ENCODE measurements at places on chromosomes 1 and 21.

DNA sequence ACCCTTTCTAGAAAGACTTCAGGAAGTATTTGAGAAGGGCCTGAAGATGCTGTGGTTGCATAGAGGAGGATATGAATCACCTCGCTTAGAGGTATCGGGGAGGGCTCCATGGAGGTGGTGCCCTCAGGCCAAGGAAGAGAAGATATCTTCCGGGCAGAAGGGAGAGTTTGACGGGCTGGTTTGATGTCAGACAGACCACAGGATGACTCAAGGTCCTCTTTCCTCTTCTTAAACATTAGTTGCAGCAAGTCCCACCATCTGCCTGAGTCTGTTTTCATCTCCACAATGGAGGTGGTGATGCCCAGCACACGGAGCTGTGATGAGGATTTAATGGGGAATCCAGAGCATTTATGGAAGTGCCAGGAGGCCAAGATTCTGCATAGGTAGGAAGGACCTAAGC lies 25.1 kb upstream of the RUNX3 start:
- DNase-seq: no peak

DNA sequence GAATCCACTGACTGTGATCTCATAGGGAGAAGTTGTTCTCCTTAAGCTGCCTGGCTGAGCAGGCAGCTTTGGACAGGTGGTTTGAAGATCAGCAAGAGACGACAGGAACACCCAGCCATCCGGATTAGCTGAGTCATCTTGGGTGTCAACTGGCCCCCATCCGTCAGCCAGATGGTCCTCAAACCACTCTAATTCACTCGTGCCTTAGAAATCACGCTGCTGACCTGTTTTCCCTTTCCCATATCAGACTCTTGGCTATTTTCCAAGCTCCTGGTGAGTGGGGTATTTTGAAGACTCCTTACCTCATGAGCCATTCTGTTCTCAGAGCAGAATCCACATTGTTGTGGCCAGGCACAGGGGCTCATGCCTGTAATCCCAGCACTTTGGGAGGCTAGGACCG lies 149.1 kb upstream of the L1TD1 start:
- DNase-seq: no peak

GRCh38 chr1:115251340-115251748 lies 86.7 kb downstream of the NGF start:
- DNase-seq: no peak

DNA sequence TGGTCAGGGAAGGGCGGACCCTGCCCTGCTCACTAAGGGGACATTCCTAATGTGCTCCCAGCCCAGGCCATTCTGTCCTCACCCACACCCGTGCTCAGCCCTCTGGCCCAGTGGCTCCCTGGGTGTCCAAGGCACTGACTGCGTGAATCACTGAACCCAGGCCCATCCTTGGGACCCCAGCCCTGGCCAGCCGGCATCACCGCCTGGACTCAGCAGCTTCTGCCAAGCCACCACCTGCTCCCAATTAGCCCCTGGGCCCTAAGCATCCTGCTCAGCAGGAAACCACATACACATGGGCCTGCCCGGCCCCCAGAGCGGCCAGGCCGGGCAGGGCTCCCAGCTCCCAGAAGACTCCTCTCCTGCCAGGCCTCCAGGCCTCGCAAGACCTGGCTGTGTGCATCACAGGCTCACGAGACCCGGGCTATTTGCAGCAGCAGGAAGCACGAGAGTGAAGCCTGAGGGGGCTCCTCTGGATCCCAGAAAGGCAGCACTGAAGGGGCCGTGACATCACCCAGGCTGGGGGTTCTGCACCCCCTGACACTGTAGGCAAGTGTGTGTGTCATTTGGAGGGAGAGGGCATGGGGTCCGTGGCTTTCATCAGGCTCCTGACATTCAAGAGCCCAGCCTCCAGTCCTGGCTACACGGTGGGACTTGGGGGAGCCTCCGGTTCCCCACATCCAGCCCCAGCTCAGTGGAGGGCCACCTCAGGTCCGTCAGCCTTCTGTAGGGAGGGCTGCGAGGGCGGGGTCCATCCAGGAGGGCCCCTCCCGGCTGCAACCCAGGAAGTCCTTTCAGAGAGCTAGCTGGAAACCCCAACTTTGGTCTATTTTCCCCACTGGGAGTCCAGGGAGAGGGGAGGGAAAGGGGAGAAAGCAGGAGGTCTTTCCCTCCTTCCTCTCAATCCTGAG lies 1.6 kb downstream of the MFAP2 start:
- DNase-seq: no peak

DNA sequence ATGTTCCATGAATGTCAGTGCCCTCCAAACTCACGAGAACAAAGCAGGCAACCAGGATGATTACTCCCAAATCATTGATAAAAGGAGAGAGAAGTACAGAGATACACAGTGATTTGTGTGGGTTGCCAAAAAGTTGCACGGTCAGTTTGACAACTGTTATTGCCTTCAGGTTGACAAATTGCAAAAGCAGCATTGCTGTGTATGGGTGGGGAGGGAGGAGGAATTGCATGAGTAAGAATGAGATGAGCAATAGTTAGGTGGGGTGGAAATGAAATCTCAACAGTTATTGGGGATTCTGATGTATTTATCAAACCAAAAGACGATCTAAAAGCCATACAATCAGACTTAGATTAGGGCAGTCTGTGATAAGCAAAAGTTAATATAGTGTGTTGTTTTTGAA lies 93.7 kb downstream of the NTMT2 start:
- no peak for DNase-seq

GRCh38 chr21:37146320-37147235 lies 73.5 kb downstream of the TTC3 start:
- DNase-seq: no peak

GRCh38 chr1:100969327-100969726 lies 56.3 kb downstream of the DPH5 start:
- no peak for DNase-seq

- no peak for DNase-seq
These were observed 303.8 kb downstream of the TM2D1 start for GRCh38 chr1:61420909-61421835.

DNA sequence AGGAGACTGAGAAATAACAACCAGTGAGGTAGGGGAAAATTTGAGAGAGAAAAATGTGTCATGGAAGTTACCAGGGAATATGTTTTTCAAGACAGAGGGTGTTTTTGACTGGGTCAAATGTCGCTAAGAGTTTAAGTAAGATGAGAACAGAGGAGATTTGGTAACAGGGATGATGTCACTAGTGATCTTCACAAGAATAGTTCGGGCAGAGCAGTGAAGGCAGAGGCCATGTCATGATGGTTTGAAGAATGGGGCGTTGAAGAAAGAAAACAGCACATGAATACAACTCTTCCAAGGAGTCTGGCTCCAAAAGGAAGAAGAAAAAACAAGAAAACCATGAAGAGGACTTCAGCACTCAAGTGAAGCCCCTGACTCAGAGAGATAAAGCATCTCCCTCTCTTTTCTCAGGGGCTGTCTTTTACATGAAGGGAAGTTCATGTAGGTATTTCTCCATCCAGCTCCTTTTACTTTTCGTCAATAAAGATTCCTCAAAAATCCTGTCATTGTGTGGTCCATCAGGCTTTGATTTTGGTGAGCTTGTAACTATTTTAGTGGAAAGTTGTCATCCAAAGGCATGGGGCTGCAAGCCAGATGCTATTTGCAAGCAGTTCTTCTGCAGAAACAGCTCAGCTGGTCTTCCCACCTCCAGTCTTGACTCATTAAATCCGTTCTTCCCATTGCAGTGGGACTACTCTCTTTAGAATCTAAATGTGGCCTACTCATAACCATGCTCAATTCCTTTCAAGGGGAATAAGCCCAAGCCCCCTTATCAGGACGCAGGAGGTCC lies 397.3 kb downstream of the LMX1A start:
- no peak for DNase-seq

- DNase-seq: no peak
These were observed 109.2 kb downstream of the HMCN1 start for GRCh38 chr1:185843297-185843869.

GRCh38 chr1:172345077-172345476 lies 75.4 kb upstream of the C1orf105 start:
- DNase-seq: no peak
